ENCODE measurements at places on chromosomes 3 and 15. TPM values are rescaled to one million over a fixed set of nuclear protein-coding genes. Genes with fewer than 3 reads are reported as not detected.

- no peaks in the 10 kb centered on the region for H3K27me3 ChIP-seq
- peaks cover 55% of the 10 kb centered on the region for H3K4me1 ChIP-seq
- peak overlapping the region; percentile 3 for H3K27ac ChIP-seq
- DNase-seq, result no peak
These were observed 8.6 kb downstream of the FBXL22 start for GRCh38 chr15:63605816-63606215.

DNA sequence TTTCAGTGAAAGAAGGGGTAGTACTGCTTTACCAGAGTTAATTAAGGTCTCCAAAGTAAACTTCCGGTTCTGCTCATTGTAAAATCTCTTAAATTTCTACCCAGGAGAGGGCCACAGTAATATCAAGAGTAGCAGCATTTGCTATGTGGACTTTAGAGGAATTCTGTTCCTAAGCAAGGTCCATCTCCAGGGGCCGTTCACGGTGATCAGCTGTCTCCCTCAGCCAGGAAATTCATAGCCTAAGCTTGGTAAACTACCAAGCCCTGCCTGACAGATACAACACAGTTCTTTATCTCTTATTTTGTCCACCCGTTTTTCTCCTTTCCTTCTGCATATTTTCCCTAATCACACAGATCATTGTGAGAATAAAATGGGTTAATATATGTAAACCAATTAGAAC is 2.3 kb downstream of the DUT start:
- peaks cover 29% of the 10 kb centered on the region for H3K4me1 ChIP-seq
- peaks cover 40% of the 10 kb centered on the region for H3K36me3 ChIP-seq
- H3K27me3 ChIP-seq, result no peaks in the 10 kb centered on the region
- DNase-seq, result no peak

DNA sequence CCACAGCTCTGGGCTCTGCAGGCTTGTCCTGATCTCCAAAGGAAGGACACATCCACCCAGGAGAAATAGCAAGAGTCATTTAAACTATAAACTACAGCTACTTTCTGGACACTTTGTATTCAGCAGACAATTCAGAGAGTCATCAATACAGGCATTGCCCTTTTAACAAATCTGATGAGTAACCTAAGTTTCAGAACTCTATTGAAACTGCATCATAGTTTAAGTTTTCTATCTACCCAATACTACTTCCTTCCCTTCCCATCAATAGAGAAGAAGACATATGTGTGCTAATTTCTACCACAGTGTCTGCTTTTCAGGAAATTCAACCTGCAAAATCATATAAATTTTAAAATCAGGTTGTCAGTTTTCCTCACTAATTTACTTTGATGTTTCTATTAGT is 736.5 kb downstream of the IGSF11 start:
- DNase-seq, result no peak
- no peaks in the 10 kb centered on the region for H3K36me3 ChIP-seq
- no peaks in the 10 kb centered on the region for H3K4me1 ChIP-seq
- H3K4me3 ChIP-seq, result no peak overlapping the region
- H3K27ac ChIP-seq, result no peak overlapping the region

DNA sequence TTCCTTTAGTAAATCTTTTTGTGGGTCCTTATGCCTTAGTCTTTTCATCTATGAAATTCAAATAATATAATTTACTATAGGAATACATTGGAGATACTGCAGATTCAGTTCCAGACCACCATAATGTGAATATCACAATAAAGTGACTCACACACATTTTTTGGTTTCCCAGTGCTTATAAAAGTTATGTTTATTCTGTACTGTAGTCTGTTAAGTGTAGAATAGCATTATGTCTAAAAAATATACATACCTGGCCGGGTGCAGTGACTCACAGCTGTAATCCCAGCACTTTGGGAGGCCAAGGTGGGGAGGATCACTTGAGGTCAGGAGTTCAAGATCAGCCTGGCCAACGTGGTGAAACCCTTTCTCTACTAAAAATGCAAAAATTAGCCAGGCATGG is 53.9 kb upstream of the PAQR5 start:
- no peak overlapping the region for H3K27ac ChIP-seq
- H3K36me3 ChIP-seq, result no peaks in the 10 kb centered on the region
- H3K4me3 ChIP-seq, result no peak overlapping the region
- H3K4me1 ChIP-seq, result peaks cover 7% of the 10 kb centered on the region
- DNase-seq, result no peak
- no peaks in the 10 kb centered on the region for H3K27me3 ChIP-seq

DNA sequence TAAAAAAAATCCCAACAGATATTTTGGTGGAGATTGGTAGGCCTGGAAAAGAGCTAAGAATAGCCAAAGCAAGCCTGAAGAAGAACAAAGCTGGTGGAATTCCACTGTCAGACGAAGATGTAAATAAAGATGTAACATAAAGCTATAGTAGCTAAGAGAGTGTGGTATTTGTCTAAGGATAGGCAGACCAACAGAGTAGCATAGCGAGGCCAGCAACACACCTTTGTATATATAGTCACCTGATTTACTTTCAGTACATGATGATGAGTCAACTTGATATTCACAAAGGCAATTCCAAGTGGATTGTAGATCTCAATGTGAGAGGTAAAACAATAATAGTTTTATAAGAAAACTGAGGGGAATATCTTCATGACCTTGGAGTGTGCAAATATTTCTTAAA is 53.6 kb upstream of the SYN2 start:
- no peaks in the 10 kb centered on the region for H3K36me3 ChIP-seq
- H3K4me3 ChIP-seq, result no peak overlapping the region
- no peaks in the 10 kb centered on the region for H3K4me1 ChIP-seq
- DNase-seq, result no peak

Gene ISLR2
- total RNA-seq, result 2.6 TPM

DNA sequence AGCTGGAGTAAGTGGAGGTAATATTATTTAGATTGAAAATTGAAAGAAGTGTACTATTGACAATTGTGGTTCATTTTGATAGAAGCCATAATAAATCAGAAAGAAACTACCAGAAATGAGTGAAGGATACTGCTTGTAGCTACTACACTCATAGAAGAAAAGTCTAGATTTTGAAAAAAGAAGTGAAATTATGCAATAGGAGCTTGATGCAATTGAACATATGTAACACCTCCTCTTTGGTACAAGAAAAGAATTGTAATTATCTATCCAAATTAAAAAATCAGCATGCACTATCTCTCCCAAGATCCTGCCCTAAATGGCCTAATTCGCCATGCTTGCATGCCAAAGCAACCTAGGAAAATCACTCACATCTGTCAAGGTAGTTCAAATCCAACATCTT is 51.1 kb upstream of the CD200R1L start:
- H3K4me1 ChIP-seq, result no peaks in the 10 kb centered on the region
- no peak for DNase-seq
- no peaks in the 10 kb centered on the region for H3K27me3 ChIP-seq

- peaks cover 7% of the 10 kb centered on the region for H3K27me3 ChIP-seq
- DNase-seq, result no peak
- H3K4me3 ChIP-seq, result peak overlapping the region; percentile 46
- H3K4me1 ChIP-seq, result peaks cover 4% of the 10 kb centered on the region
These were observed 55.3 kb downstream of the SLC28A2 start for GRCh38 chr15:45307230-45307924.

DNA sequence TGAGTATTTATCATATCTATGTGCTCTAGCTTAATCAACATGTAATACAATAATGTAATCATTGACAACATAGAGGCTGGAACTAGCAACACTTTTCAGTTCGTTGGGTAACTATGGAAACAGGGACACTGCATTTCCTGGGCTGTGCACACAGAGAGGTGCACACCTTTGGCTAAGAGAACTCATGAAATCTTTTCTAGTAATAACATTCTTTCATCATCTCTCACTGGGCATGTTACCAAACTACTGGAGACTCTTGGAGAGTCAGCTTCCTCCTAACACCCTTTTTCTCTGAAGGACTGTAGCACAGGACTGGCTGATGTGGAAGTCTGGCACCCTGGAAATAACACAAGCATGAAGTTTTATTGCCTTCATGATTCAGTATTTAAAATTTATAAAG is 135.6 kb downstream of the KCNMB2 start:
- H3K27ac ChIP-seq, result peak overlapping the region; percentile 38
- H3K36me3 ChIP-seq, result no peaks in the 10 kb centered on the region
- H3K4me1 ChIP-seq, result peaks cover 63% of the 10 kb centered on the region
- DNase-seq, result no peak
- H3K4me3 ChIP-seq, result no peak overlapping the region

DNA sequence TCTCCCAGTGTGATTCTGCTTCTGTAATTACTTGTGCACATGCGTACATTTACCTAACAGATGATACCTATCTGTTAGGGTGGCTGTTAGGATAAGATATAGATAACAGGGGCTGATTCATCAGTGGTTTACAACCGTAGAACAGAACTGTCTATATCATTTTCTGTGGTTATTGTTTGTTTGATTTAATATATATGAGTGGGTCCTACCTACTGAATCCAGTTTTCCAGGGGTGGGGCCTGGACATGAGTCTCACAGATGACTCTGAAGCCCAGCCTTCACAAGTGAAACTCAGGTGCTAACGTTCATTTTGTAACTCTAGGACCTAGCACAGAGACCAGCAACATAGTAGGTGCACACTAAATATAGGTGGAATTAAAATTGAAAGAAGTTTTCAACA is 10.4 kb upstream of the ACAP2 start:
- no peaks in the 10 kb centered on the region for H3K27me3 ChIP-seq
- H3K36me3 ChIP-seq, result no peaks in the 10 kb centered on the region
- no peaks in the 10 kb centered on the region for H3K4me1 ChIP-seq
- no peak overlapping the region for H3K4me3 ChIP-seq
- no peak for DNase-seq
- no peak overlapping the region for H3K27ac ChIP-seq

Gene TUSC7
- not detected for total RNA-seq

- no peak overlapping the region for H3K27ac ChIP-seq
- H3K4me3 ChIP-seq, result no peak overlapping the region
- no peaks in the 10 kb centered on the region for H3K27me3 ChIP-seq
- DNase-seq, result no peak
- no peaks in the 10 kb centered on the region for H3K4me1 ChIP-seq
- H3K36me3 ChIP-seq, result no peaks in the 10 kb centered on the region
These were observed 385.7 kb upstream of the RGMA start for GRCh38 chr15:93474728-93475127.

GRCh38 chr15:31346367-31347066 is 19.9 kb downstream of the KLF13 start:
- H3K27ac ChIP-seq, result peak overlapping the region; percentile 100
- peak overlapping the region; percentile 49 for H3K4me3 ChIP-seq
- H3K27me3 ChIP-seq, result no peaks in the 10 kb centered on the region
- peaks cover 100% of the 10 kb centered on the region for H3K4me1 ChIP-seq
- H3K36me3 ChIP-seq, result peaks cover 7% of the 10 kb centered on the region

DNA sequence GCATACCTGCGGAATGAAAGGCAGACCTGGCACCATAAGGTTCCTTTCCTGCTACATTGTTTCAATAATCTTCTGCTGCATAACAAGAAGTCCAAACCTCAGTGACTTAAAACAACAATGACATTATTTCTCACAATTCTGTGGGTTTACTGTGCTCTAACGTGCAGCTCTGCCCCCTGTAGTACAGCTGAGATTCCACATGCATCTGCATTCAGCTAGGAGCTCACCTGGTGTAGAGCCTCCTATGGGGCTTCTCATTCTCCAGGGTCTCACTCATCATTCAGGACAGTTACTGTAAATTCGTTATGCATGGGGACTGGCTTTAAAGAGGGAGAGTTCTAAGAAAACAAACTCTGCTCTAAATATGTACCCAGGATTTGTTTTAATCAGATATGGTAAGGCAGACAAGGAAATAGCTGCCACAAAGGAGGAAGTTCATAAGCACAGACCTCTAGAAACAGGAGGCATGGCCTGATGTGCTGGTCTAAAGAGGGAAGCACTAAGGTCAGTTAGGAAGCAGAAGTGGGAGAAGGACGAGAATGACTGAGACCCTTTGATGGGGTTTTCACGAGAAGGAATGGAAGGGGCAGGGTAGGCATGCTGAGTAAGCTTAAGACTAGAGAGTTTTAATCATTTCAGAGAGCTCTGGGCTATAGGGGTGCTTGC is 347.0 kb downstream of the NEK10 start:
- no peaks in the 10 kb centered on the region for H3K4me1 ChIP-seq
- H3K36me3 ChIP-seq, result no peaks in the 10 kb centered on the region
- no peak for DNase-seq
- H3K4me3 ChIP-seq, result no peak overlapping the region

GRCh38 chr15:90539789-90540188 is 10.1 kb downstream of the CRTC3 start:
- H3K27ac ChIP-seq, result peak overlapping the region; percentile 36
- no peak for DNase-seq
- H3K4me1 ChIP-seq, result peaks cover 68% of the 10 kb centered on the region
- H3K36me3 ChIP-seq, result peaks cover 35% of the 10 kb centered on the region
- H3K4me3 ChIP-seq, result no peak overlapping the region

DNA sequence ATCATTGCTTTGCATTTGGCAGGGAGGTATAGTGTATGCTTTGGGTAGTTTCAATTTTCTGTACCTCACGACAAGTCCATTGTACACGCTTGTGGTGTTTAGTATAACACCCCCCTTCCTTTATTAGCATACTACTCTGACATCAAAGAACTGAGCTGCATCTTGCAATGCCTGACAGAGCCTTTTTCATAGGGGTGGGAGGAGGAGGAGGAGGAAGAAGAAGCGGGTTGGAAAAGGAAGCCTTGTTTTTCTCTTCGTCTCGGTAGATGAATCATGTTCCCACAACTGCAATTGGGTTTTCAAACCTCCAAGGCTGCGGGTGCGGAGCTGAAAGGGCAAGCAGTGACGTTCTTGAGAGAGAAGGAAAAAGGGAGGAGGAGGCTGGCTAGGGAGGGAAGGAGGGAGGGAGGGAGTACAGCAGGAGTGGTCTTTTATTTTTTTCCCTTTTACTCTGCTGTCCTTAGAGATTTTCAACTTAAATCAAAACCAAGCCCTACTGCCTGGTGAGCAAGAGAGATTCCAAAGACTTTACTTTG is 175.7 kb downstream of the KLHL25 start:
- H3K27ac ChIP-seq, result peak overlapping the region; percentile 83
- peak overlapping the region; percentile 65 for H3K4me3 ChIP-seq
- peaks cover 100% of the 10 kb centered on the region for H3K4me1 ChIP-seq
- peak; percentile 74 for DNase-seq

GRCh38 chr3:195889870-195890295 is 18.5 kb downstream of the TNK2 start:
- H3K4me3 ChIP-seq, result no peak overlapping the region
- H3K27ac ChIP-seq, result no peak overlapping the region
- no peak for DNase-seq
- no peaks in the 10 kb centered on the region for H3K27me3 ChIP-seq
- H3K36me3 ChIP-seq, result no peaks in the 10 kb centered on the region
- peaks cover 74% of the 10 kb centered on the region for H3K4me1 ChIP-seq

Gene SLC15A2
- 4.6 TPM for total RNA-seq

Gene SPATA12
- not detected for total RNA-seq
